ENCODE measurements at places on chromosomes 5 and 9. TPM values are rescaled to one million over a fixed set of nuclear protein-coding genes. Genes with fewer than 3 reads are reported as not detected.

HACD4 gene
- 25.4 TPM for total RNA-seq

BHMT2 gene
- not detected for total RNA-seq

RAB3C gene
- total RNA-seq: under 0.01 TPM

SLC6A19 gene
- not detected for total RNA-seq

PCDHB11 gene
- not detected for total RNA-seq

CBY3 gene
- 0.52 TPM for total RNA-seq

PRDM9 gene
- not detected for total RNA-seq

IFNA21 gene
- not detected for total RNA-seq

CYSTM1 gene
- 5.6 TPM for total RNA-seq

TLX3 gene
- total RNA-seq: not detected

PCDHB12 gene
- total RNA-seq: not detected

TAF1L gene
- under 0.01 TPM for total RNA-seq
